ENCODE measurements at places on chromosomes 4 and X.
A peak's percentile ranks its signal among the peaks of the same experiment; 100 is the strongest.

- DNase-seq: no peak
These were observed 23.3 kb upstream of the DCAF12L1 start for GRCh38 chrX:126575911-126576310.

DNA sequence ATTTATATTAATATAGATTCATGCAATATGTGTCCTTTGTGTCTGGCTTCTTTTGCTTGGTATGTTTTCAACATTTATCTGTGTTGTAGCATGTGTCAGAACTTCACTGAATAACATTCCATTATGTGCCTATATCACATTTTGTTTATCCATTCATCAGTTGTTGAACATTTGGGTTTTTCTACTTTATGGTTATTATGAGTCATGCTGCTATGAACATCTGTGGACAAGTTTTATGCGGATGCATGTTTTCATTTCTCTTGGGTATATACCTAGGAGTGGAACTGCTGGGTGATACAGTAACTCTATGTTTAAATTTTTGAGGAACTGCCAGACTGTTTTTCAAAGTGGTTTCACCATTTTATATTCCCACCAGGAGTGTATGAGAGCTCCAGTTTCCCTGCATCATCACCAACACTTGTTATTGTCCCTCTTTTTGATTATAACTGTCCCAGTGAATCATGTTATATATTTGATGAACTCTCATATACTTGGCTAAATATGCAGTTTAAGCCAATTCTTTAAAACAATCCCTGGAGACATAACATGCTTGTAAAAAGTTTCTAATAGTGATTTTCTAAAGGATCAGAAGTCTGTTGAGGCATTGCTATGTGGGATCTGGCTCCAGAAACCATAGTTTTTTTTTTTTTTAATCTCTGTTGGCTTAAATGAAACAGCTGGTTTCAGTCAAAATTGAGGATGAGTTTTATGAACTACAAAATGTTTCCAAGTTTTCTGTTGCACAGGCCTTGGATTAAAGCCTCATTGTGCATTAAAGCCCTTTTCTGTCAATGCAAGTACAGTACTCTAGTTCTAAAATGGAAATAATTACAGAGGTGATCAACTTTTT is 21.6 kb upstream of the REPS2 start:
- no peak for DNase-seq

DNA sequence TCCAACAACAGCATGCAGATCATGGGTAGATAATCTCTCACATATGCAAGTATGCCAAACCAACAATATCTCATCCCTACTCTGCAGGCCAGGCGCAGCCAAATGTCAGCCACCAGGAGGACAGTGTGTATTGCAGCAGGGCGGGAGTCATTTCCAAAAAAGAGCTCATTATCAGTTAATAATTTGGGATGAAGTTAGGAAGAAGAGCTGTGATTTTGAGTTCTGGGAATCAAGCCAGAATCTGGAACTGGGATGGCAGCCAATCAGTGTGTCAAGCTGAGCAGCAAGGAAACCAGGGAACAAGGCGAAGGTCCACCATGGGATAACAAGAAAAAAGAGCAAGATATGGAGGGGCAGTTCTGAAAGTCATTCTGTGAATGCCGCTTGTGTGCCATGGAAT is 88.2 kb upstream of the CAMK2D start:
- no peak for DNase-seq

DNA sequence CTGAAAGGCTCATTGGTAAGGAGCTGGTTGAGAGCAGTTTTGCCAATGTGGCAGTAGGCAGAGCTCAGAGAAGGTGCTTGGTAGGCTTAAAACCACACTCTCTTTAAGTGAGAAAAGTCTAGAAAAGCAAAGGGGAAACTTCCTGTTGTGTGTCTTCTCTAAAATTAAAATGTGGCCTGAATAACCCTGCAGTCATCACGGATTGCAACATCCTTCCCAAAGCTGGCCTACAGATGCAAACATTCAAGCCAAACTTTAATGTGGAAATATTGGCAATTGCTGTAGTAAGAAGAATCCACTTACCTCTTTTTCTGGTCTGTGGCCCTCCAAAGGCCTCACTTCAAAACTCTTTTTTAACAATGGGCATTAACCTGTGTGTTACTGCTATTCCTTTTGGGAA is 348.5 kb downstream of the OPHN1 start:
- DNase-seq: no peak

GRCh38 chr4:67874986-67875385 is 8.8 kb downstream of the TMPRSS11D start:
- no peak for DNase-seq

DNA sequence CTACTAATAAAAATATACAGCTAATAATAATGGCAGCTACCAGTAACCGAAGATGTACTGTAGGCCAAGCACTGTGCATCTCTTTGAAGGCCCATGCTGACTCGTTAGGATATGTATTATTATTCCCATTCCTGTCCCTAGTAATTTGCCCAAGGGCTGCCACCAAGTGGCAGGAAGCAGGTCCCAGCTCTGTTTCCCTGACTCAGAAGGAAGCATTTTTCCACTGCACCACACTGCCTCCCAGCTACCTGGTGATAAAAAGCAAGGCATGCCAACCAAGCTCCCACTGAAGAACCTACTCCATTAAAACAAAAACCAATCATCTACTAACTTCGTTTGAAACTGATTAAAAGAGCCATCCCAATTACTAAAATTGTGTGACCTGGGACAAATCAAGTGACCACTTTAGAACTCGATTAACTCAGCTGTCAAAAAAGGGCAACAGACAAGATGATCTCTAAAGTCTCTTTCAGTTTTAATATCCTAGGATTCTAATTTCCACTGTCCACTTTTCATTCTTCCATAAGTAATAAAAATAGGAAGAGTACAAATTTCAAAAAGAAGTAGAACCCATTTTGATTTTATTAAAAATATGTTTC is 24.3 kb upstream of the PGM2 start:
- peak; percentile 4 for DNase-seq
